ENCODE measurements at places on chromosomes 11 and 22. TPM values are rescaled to one million over a fixed set of nuclear protein-coding genes. Genes with fewer than 3 reads are reported as not detected.
A peak's percentile ranks its signal among the peaks of the same experiment; 100 is the strongest.

- DNase-seq = no peak
- H3K4me1 ChIP-seq = peaks cover under 1% of the 10 kb centered on the region
- no peak overlapping the region for H3K4me3 ChIP-seq
- H3K36me3 ChIP-seq = no peaks in the 10 kb centered on the region
- no peak overlapping the region for H3K27ac ChIP-seq
- H3K27me3 ChIP-seq = peaks cover 44% of the 10 kb centered on the region
Measured at GRCh38 chr11:45585205-45585604, 80.2 kb downstream of the CHST1 start.

DNA sequence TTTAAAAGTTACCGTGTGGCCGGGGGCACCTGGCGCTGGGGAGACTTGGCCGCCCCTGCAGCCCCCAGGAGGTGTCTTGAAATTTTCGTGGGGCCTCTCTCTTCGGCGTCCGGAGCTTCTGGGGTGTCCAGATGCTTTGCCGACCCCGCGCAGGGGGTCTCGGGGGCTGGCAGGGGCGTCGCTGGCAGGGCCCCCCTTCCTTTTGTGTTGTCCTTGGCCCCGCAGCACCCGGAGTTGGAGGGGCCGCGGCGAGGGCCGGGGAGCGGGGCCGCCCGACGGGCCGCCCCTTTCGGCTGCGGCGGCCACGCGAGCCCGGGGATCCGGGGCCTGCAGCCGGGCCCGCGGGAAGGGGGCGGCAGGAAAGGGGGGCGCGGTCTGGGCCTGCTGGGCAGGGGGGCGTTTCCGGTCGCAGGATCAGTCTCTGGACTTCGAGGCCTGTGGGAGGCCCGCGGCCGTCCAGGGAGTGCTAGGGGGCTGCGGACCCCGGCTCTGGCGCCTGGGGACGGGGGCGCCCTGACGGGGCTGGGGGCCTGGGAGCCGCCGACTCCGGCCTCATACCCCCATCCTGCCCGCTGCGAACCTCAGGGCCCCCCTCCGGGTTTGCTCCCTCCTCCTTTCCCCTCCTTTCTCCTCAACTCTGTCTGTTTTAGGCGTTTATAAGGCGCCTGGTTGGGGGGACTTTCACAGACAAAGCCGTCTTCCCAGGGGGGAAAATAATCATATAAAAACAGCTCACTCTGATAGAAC, 869 bp downstream of the ZC3H7B start:
- peak overlapping the region; percentile 74 for H3K27ac ChIP-seq
- peaks cover under 1% of the 10 kb centered on the region for H3K36me3 ChIP-seq
- peak overlapping the region; percentile 90 for H3K4me3 ChIP-seq
- H3K27me3 ChIP-seq = no peaks in the 10 kb centered on the region
- H3K4me1 ChIP-seq = peaks cover 30% of the 10 kb centered on the region

DNA sequence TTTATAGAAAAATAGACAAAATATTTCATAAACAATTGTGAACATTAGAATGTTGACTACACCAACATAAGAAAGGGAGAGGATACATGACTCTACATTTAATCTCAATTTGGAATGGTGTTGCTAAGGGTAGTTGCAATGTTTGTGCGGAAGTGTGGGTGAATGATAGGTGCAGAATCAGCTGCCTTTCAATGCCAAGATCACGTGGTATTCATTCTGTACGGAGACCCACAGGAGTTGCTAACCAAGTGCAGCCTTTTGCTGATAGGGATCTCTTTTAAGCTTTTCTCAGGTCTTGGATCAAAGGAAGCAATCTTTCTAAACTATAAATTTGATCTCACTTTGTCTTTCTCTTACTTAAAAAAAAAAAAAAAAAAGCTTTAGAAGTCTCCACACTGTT, 29.8 kb upstream of the CTSC start:
- peaks cover 2% of the 10 kb centered on the region for H3K4me1 ChIP-seq
- no peaks in the 10 kb centered on the region for H3K27me3 ChIP-seq
- H3K27ac ChIP-seq = no peak overlapping the region
- no peaks in the 10 kb centered on the region for H3K36me3 ChIP-seq
- DNase-seq = no peak

DNA sequence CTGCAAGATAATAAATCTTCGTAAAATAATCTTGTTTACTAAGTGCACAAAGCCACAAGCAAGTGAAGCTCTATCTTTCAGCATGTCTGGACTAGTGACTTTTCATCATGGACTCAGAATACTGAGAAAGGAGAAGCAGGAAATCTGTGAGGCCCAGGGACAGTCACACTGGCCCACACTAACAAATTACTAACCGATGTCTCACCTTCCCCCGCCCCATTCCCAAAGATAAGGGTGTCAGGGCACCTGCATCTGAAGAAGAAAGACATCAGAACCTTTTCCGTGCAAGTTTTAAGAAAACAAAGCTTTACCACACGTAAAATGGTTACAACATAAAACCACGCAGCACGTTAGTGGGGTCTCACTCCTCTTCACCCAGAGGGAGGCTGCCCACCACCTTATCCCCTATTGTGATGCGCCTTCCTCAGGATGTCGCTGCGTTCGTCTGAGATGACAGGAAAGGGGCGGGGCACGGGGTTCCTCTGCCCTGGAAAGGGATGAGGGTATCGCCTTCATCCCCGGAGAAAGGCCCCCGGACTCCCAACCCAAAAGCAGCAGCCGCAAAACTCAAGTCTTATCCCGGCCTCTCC, 616 bp downstream of the BTBD10 start:
- peak; percentile 86 for DNase-seq
- no peaks in the 10 kb centered on the region for H3K36me3 ChIP-seq
- H3K27me3 ChIP-seq = no peaks in the 10 kb centered on the region
- H3K27ac ChIP-seq = peak overlapping the region; percentile 67
- H3K4me3 ChIP-seq = peak overlapping the region; percentile 96
- H3K4me1 ChIP-seq = peaks cover 17% of the 10 kb centered on the region

GRCh38 chr11:119538753-119539152, 115.8 kb upstream of the THY1 start:
- no peak overlapping the region for H3K4me3 ChIP-seq
- no peak overlapping the region for H3K27ac ChIP-seq
- H3K27me3 ChIP-seq = peaks cover 22% of the 10 kb centered on the region
- H3K4me1 ChIP-seq = peaks cover 7% of the 10 kb centered on the region
- no peaks in the 10 kb centered on the region for H3K36me3 ChIP-seq

GRCh38 chr22:19892925-19893324, 38.3 kb upstream of the GNB1L start:
- no peak for DNase-seq
- H3K4me1 ChIP-seq = peaks cover 21% of the 10 kb centered on the region
- no peak overlapping the region for H3K4me3 ChIP-seq
- no peaks in the 10 kb centered on the region for H3K27me3 ChIP-seq

GRCh38 chr22:31695423-31695822, 33.4 kb upstream of the PISD start:
- H3K36me3 ChIP-seq = peaks cover 59% of the 10 kb centered on the region
- peaks cover 4% of the 10 kb centered on the region for H3K4me1 ChIP-seq
- no peak for DNase-seq
- no peak overlapping the region for H3K27ac ChIP-seq
- no peaks in the 10 kb centered on the region for H3K27me3 ChIP-seq
- no peak overlapping the region for H3K4me3 ChIP-seq

DNA sequence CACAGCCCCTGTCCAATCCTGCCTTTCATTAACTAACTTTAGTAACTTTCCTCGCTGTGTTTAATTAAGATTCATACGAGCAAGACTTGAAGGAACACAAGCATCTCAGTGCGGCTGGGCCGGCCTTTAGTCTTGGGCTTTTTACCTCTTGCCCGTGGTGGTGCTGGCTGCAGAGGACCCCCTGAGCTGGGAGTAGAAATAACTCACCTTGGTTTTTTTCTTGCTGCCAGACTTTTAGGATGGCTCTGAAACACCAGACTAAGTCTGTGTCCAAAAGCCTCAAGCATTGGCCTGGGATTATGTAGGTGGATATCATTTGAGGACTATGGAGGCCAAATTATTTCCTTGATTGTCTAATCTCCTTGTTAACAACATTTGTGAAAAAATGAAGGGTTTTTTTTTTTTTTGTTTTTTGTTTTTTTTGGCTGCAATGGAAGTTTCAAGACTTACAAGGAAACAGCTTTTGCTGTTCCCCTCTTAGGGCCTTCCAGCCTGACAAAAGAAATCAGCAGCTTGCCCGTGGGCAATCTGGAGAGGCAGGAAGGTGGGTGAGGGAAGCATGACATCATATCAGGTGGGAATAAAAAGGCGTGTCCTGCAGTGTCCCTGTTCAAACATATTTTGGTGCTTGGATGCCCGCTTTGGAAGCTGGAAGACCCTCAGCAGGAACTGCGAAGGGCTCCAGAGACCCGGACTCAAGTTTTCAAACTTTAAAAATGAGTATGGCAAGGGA, 44.0 kb downstream of the SMIM38 start:
- peak; percentile 42 for DNase-seq
- no peaks in the 10 kb centered on the region for H3K36me3 ChIP-seq
- H3K27ac ChIP-seq = no peak overlapping the region

DNA sequence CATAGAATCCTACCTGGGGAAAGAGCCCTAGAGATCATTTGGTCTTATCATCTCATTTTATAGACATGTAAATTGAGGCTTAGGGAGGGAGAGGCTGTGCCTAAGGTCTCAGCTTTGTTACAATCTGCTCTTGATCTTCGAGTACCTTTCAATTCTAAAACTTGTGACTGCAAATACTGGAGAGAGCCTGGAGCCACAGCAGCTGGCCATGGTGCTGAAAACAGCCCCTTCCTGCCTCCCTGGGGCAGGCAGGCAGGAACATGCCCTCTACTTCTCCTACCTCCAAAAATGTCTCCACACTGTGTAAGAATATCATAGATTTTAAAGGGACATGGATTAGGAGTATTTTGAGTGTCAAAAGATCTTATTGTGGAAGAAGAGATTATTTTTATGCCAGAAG, 52.2 kb downstream of the C22orf42 start:
- H3K4me1 ChIP-seq = no peaks in the 10 kb centered on the region
- no peaks in the 10 kb centered on the region for H3K27me3 ChIP-seq
- no peak overlapping the region for H3K4me3 ChIP-seq
- no peak for DNase-seq
- H3K36me3 ChIP-seq = no peaks in the 10 kb centered on the region
- H3K27ac ChIP-seq = no peak overlapping the region

GRCh38 chr22:26374391-26375026, 54.6 kb upstream of the ASPHD2 start:
- no peaks in the 10 kb centered on the region for H3K36me3 ChIP-seq
- peaks cover 47% of the 10 kb centered on the region for H3K27me3 ChIP-seq
- no peaks in the 10 kb centered on the region for H3K4me1 ChIP-seq
- no peak overlapping the region for H3K27ac ChIP-seq
- H3K4me3 ChIP-seq = no peak overlapping the region
- DNase-seq = peak; percentile 50

The ANKK1 gene
- total RNA-seq = not detected

The DDI1 gene
- not detected for total RNA-seq

The SLC22A12 gene
- not detected for total RNA-seq

The B4GALNT4 gene
- total RNA-seq = 0.88 TPM

The OLFML1 gene
- 33.0 TPM for total RNA-seq
